ENCODE measurements at places on chromosomes 2 and 18.

DNA sequence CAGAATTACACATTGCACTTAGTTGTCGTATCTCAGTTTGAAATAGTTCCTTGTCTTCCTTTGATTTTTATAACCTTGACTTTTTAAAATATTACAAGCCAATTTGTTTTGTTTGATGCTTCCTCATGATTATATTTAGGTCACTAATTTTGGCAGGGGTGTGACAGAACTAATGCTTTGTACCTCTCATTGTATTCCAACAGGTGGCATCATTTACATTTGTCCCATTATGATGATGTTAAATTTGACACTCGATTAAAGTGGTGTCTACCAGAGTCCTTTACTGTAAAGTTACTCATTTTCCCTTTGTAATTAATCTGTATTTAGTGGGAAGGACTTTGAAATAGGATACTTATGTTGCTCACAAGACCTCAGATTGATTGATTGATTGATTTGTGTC is 21.5 kb upstream of the MFSD2B start:
- DNase-seq, result no peak
- H3K27ac ChIP-seq, result no peak overlapping the region
- H3K27me3 ChIP-seq, result no peaks in the 10 kb centered on the region
- H3K36me3 ChIP-seq, result peaks cover 9% of the 10 kb centered on the region
- no peak overlapping the region for H3K4me3 ChIP-seq

DNA sequence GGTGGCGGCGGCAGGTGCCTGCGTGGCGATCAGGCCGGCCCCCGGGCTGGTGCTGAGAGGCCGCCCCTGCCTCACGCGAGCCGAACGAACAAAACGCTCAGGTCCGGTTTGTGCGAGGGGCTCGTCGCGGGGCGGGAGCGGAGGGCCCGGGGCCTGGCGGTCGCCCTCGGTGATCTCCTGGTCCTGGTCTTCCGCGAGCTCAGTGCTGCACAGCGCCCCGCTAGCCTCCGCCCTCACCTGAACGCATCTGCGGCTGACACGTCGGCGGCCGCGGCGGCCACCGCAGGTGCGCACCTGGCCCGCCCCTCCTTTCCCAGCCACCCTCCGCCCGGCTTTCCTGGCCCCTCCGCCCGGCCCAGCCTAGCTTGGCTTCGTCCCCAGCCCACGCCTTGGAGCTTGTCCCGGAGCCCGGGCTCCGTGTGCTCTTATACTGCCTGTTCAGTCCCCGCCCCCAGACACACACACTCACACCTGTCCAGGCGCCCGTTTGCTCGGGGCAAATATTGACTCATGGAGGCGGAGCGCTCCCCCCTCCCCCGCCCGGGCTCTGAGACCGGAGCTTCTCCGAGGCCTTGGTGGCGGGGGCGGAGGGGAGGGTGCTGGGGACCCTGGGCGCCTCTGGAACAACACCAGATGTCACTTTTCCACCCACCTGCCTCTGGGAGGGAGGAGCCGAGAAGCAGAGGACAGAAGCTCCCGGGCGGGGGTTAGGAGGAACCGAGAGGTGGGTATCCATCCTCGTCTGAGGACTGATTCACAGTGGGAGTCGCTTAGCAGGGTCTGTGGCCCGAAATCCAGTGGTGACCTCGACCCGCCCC is 8.6 kb upstream of the CRYBA2 start:
- peaks cover 79% of the 10 kb centered on the region for H3K27me3 ChIP-seq
- H3K27ac ChIP-seq, result no peak overlapping the region
- peaks cover 28% of the 10 kb centered on the region for H3K4me1 ChIP-seq
- no peak for DNase-seq
- no peaks in the 10 kb centered on the region for H3K36me3 ChIP-seq

DNA sequence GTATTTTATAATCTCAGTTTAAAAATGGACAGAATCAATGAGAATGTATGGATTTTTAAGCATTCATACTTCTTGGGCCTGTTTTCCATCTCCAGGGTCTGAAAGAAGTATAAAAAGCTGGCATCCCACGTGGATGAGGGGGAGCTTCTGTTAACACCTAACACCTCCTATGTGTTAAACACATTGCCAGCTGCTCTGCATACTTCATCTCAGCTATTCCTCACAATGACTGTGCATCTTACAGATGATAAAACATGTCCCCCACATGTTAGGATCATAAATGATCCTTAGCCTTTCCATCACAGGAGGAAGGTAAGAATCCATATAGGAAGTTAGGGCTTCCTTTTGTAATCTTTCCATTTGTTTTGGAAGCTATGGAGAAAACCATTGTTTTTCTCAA is 239.1 kb downstream of the AGPS start:
- no peak overlapping the region for H3K4me3 ChIP-seq
- peaks cover 16% of the 10 kb centered on the region for H3K27me3 ChIP-seq
- H3K36me3 ChIP-seq, result no peaks in the 10 kb centered on the region
- H3K27ac ChIP-seq, result no peak overlapping the region
- no peaks in the 10 kb centered on the region for H3K4me1 ChIP-seq

DNA sequence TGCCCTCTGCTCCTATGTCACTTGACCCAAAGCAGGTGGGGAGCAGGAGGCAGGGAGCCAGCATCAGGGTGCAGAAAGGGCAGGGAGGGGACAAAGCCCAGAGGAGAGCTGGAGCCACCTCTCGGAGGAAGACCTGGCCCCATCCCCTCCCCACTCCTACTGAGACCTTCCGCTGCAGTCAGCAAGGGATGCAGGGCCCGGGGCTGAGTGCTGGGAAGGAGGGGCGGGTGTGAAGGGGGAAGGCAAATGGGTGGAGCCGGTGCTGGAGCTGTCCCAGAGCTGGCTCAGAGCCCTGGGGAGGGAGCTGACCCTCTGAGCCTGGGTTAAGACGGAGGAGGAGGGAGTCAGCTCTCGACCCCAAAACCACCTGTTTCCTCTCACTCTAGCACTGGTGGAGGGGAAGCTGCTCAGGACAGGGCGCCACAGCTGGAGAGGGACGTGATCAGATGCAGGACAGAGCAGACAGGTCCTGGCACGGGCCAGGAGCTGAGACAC is 33.8 kb downstream of the HS1BP3 start:
- H3K36me3 ChIP-seq, result peaks cover 22% of the 10 kb centered on the region
- no peaks in the 10 kb centered on the region for H3K4me1 ChIP-seq
- no peaks in the 10 kb centered on the region for H3K27me3 ChIP-seq
- no peak overlapping the region for H3K27ac ChIP-seq
- no peak for DNase-seq
- no peak overlapping the region for H3K4me3 ChIP-seq

GRCh38 chr2:181223234-181223633 is 234.0 kb upstream of the ITGA4 start:
- peak overlapping the region; percentile 50 for H3K27ac ChIP-seq
- H3K27me3 ChIP-seq, result no peaks in the 10 kb centered on the region
- no peak for DNase-seq
- no peaks in the 10 kb centered on the region for H3K4me1 ChIP-seq
- no peak overlapping the region for H3K4me3 ChIP-seq

DNA sequence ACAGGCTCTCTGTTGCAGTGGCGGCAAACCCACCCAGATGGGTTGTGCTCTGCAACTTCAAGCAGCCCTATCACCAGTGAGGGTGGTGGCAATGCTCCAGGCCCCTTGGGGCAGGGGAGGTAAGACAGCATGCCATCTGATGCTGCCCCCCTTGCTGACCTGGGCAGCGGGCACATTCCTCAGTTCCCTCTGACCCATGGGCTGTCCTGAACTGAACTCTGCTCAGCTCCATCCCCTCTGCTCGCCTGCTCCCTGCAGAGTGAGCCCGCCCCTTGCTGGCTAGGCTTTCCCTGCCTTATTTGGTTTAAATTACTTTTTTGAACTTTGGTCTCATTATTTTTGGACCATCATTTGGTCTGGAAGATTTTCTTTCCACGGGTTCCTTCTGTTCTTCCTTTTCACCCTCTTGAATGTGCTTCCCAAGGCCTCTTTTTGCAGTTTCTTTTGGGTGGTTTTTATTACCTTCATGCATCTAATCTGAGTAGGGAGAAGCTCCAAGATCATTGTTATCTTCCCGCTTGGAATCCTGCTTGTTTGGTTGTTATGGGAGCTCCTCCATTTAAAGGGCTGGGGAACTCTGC is 565.4 kb downstream of the TNS1 start:
- DNase-seq, result no peak
- no peaks in the 10 kb centered on the region for H3K4me1 ChIP-seq
- H3K36me3 ChIP-seq, result no peaks in the 10 kb centered on the region
- H3K27ac ChIP-seq, result no peak overlapping the region
- H3K4me3 ChIP-seq, result no peak overlapping the region

- H3K36me3 ChIP-seq, result no peaks in the 10 kb centered on the region
- H3K27me3 ChIP-seq, result no peaks in the 10 kb centered on the region
- DNase-seq, result no peak
- H3K27ac ChIP-seq, result no peak overlapping the region
- H3K4me1 ChIP-seq, result no peaks in the 10 kb centered on the region
- no peak overlapping the region for H3K4me3 ChIP-seq
Measured at GRCh38 chr2:44056947-44057346, 61.2 kb upstream of the LRPPRC start.

DNA sequence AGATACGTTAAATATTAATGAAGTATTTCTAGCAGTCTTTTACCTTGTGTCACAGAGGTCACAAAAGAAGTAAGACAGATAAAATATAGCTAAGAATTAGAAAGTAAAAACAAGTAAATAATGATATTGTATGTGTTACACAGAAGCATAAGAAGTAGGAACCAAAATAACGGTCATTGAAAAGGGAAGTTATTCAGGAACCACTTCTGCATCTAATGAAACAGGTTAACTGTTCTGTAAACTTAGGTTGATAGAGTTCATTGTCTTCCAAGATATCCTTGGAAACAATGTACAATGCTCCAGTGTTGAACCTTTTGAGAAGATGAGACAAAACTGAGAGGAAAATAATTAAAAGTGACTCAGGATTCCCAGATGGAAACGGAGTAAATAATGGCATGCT is 57.1 kb upstream of the CD302 start:
- no peak overlapping the region for H3K27ac ChIP-seq
- no peaks in the 10 kb centered on the region for H3K4me1 ChIP-seq
- no peak for DNase-seq
- no peak overlapping the region for H3K4me3 ChIP-seq
- H3K36me3 ChIP-seq, result peaks cover 66% of the 10 kb centered on the region
- no peaks in the 10 kb centered on the region for H3K27me3 ChIP-seq

GRCh38 chr2:207072571-207072970 is 93.2 kb downstream of the KLF7 start:
- H3K4me1 ChIP-seq, result peaks cover 10% of the 10 kb centered on the region
- no peaks in the 10 kb centered on the region for H3K27me3 ChIP-seq
- no peak overlapping the region for H3K27ac ChIP-seq
- H3K36me3 ChIP-seq, result no peaks in the 10 kb centered on the region
- DNase-seq, result no peak

DNA sequence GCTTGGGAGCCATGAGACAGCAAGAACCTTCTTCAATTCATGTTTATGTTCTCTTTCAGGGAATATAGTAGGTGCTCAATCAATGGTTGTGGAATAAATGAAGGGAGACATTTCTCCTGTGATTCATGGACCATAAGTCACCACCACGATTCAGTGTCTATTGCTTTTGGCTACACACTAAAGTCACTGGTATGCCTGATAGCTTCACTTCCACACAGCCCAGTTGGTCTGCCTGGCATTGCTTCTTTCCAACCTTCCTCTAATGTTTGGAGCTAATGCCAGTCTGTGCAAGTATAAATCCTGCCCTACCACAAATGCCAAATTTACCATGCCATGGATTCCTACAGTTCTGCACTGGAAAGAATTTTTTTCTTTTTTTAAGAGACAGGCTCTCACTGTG is 1.3 kb upstream of the CXCR1 start:
- no peak overlapping the region for H3K27ac ChIP-seq
- H3K36me3 ChIP-seq, result no peaks in the 10 kb centered on the region

DNA sequence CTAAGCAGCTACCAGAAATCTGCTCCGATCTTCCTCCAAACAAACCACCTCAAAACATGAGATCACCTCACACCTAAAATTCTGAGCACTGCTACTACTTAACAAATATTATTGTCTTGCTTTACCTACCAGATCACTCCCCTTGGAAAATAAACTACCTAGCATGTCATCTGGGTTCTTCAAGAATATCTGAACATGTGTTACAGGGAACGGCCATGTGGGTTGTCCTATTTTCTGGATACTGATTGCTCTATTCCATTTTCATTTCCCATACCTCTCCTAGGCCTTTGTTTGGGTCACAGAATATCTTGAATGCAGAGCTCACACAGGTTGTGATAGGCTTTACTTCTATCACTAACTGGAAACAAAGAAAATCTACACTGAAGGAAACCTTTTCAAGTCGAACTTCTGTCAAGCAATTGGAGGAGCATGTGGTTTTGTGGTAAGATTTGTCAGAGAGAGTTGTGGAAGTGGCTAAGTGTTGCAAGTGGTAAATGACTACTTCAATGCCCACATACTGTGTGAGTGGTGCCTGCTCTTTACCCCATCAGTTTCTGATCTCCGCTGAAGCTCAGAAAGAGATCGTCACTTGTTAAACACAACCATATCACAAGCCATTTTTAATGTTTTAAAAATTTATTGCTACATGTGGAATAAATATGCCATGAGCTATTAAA is 739.1 kb upstream of the ZEB2 start:
- H3K4me1 ChIP-seq, result no peaks in the 10 kb centered on the region
- no peak overlapping the region for H3K4me3 ChIP-seq
- no peak for DNase-seq
- H3K27me3 ChIP-seq, result no peaks in the 10 kb centered on the region
- no peaks in the 10 kb centered on the region for H3K36me3 ChIP-seq

GRCh38 chr2:31138037-31138962 is at the start of gene GALNT14:
GALNT14 (minus strand) TSS chr2:31138440; CDS start chr2:31138086, 354 bp downstream.
- peaks cover 52% of the 10 kb centered on the region for H3K27me3 ChIP-seq
- peak within 1 kb of the TSS; percentile 36 for H3K4me3 ChIP-seq
- no peaks in the 10 kb centered on the region for H3K36me3 ChIP-seq
- DNase-seq, result peak; percentile 0

- DNase-seq, result no peak
- H3K4me3 ChIP-seq, result no peak overlapping the region
- no peaks in the 10 kb centered on the region for H3K4me1 ChIP-seq
- H3K27ac ChIP-seq, result no peak overlapping the region
- no peaks in the 10 kb centered on the region for H3K27me3 ChIP-seq
Measured at GRCh38 chr2:159454185-159454584, 162.2 kb downstream of the BAZ2B start.

DNA sequence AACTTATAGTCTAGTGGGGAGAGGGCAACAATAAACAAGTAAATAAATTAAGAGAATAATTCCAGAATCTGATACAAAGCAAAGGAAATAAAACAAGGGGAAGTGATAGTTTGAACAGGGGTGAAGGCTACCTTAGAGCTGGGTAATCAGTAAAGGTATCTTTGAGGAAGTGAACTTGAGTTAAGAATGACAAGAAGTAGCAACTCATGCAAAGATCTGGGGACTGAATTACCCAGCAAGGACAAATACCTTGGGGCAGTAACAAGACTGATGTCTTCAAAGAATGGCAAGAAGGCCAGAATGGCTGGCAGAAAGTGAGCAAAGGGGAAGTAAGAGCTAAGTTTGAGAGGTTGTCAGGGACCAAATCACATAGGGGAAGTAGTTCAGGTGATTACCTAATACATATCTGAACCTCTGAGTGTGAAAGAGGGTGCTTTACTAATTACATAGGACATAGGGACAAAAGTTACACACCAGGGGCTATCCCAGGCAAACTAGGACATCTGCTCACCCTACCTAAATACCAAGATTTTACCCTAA is 244.6 kb upstream of the HNRNPA3 start:
- H3K27ac ChIP-seq, result no peak overlapping the region
- no peaks in the 10 kb centered on the region for H3K4me1 ChIP-seq
- no peaks in the 10 kb centered on the region for H3K36me3 ChIP-seq
- H3K27me3 ChIP-seq, result no peaks in the 10 kb centered on the region

All from CD4-positive, alpha-beta T cell (primary cell).